Endothelial cell (in vitro differentiated cells): ENCODE measurements at places on chromosomes 5 and 9.

DNA sequence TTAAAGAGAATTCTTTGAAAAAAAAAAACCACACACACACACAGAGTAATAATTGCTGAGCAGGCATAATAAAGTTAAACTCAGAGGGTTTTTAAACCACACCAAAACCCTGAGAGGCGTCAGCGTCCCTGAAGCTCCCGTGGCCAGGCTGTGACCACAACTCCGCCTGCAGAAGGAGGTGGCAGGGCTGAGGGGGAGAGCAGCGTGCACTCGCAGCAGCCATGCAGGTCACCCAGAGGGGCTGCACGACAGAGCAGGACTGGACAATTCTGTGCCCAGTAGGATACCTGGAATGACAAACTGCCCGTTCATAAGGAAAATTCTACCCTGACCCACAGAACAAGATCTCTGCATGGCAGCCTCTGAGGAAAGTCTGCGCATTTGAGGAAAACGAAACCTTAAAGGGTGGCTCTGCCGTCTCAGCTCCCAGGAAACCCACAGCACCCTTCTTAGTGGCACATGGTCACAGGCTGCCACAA is 44.0 kb downstream of the ROR2 start:
- no peak for DNase-seq

GRCh38 chr5:130627145-130627544 is 537.9 kb downstream of the HINT1 start:
- no peak for DNase-seq

- no peak for DNase-seq
These were observed 228.9 kb upstream of the SNX2 start for GRCh38 chr5:122545986-122546385.

DNA sequence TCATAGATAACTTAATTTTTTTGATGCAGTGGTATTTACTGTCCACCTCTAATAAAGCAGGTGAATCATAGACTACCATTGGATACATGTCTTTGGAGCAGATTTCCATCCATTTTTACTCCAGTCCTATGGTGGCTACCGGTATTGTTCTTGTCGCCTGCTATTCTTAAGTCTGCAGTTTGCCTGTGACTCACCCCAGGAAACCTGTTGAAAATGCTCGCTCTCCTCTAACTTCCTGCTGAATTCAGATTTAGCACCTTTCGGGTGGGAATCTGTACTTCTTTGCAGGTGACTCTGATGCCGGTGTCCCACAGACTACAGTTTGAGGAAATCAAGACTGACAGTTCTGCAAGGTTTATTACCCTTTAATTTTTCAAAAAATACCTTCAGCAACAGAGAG is 58.8 kb upstream of the DHFR start:
- DNase-seq, result no peak

DNA sequence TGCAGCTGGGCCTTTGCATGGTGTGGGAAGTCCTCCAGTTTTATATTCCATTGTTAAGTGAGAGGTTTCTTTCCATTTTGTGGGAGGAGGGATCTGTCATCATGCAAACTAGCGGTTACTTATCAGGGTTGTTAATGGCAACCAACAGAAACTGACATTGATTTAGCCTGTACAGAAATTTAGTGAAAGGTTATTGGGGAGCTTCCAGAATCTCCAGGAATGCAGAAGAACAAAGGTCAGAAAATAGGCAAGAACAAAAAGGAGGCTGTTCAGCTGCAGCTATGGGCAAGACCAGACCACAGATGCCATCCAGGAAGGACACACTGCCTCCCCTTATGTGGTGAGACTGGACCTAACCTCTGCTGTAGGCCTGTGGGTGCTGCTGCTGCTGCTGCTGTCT is 395.8 kb downstream of the KDM4C start:
- no peak for DNase-seq

GRCh38 chr5:22596404-22596970 is 256.7 kb downstream of the CDH12 start:
- DNase-seq, result no peak

DNA sequence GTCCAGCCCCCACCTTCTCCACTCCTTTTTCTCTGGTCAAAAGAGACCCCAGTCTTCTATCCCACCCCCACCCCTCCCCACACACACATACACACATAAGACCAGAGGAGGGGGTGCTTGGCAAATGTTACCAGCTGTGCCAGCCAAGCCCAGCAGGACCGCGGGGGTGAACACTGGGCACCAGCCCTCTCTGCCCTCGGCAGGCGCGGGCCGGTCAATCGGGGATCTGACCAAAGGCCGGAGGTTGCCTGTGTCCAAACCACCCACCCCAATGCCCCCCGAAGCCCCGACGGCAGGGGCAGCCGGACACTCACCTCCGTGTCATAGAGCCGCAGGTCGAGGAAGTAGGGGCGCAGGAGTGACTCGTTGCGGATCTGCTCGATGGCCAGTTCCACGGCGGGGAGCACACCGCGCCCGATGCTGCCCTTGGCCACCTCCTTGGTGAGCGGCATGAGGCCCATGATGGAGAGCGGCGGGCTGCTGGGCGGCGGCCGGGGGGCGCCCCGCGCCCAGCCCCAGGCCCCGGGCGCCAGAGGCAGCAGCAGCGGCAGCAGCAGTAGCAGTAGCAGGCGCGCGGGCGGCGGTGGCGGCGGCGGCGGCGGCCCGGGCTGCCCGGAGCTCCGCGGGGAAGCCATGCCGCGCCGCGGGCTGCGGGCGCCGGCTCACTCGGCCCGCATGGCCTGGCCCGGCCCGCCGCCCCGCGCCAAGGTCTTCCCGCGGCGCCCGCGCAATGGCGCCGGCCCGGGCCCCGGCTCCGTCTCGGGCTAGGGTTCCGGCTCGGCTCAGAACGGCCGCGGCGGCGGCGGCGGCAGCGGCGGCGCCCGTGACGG is 417 bp downstream of the GABBR2 start:
- no peak for DNase-seq

GRCh38 chr5:123950701-123951581 is 439.0 kb downstream of the CSNK1G3 start:
- no peak for DNase-seq

DNA sequence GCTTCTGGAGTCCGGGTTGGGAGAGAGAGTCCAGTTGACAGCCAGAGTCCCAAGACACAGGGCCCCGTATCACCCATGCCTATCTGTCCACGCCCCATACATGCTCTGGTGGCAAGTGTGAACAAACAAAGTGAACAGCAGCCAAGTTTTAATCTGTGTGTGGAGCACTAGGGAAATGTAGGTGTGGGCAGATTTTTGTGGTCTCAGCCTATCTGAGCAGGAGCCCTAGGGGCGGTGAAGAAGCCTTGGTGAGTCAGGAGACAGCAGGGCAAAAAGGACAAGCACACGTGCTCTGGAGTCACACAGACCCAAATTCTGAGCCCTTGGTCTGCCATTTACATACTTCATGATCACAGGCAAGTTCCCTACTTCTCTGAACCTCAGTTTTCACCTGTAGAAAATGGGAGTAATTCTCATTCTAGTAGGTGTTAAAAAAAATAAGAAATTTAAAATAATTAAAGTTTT is 23.2 kb downstream of the EGR1 start:
- no peak for DNase-seq

DNA sequence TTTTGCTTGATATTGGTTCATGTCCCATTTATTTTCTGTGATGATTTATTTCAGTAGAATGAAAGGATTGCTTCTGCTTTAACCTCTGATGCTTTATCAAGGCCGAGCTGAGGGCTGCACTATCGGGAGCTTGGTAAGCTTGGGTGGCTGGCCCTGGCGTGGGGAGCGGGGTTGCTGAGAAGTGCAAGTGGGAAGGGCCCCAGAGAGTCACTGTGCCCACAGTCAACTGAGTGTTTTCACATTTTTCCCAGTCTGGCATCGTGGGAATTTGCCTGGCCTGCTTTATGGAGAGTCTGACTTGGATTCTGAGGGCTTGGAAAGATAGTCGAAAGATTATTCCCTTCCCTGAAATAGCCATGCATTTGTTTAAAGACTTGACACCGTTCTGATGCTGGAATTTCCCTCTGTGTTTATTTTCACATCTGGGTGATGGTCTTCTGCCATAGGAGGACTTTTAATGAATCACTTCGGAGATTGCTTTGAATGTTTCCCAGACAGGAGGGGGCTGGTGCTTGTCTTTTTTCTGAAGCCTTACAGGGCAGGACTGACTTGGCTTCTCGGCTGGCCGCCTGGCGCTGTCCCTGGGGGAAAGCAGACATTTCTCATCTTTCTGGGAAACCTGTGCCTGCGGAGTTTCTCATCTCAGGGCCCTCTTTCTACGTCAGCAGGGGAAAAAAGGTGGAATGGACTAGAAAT is 139.0 kb downstream of the BOD1 start:
- no peak for DNase-seq

GRCh38 chr9:133953621-133953975 is 38.5 kb downstream of the VAV2 start:
- no peak for DNase-seq

DNA sequence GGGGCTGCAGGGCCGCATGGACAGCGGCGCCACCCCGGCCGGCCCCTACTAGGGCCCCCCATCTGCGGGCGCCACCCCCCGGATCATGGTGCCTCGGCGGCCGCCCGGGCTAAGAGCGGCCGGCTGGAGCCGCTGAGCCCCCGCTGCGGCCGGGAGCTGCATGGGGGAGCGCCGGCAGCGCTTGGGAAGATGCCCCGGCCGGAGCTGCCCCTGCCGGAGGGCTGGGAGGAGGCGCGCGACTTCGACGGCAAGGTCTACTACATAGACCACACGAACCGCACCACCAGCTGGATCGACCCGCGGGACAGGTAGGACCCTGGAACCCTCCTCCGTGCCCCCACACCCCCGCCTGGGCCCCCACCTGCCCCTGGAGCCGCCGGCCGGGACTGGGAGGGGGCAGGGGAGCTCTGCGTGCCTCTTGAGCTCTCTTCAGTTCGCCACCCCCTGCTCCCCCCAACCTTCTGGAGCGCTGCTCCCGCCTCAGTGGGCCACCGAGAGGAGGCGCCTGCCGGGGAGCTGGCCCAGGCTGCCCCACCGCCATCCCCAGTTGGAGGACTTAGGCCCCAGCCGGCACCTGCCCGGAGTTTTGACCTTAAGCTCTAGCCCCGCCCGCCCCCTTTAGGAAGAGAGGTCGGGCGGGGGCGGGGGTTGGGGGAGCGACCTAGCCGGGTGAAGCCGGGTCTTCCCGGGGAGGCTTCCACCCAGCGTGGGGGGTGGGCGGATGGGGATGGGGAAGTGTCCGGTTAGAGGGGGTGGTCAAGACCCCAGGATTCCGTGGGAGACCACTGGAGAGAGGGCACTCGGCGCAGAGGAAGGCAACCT is 730 bp downstream of the WWC1 start:
- DNase-seq, result peak; percentile 35
